A673 (cell line): ENCODE measurements at places on chromosomes 7 and 10.

DNA sequence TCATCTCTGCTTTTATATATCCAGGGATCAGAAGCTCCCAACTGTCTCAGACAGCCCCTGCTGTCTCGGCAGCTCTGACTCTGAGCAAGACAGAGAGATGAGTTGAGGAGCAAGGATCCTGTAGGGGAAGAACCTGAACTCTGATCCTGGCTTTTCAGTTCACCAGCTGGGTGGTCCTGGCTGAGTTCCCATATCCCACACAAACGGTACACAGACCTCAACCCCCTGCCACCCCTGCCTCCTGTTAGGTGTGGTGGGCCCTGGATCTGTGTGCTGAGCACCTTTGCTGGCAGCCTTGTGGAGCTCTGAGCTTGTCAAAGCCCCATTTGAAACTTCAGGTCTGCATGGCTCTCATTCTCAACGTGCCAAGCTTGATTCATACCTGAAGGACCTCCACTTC, 54.3 kb upstream of the GPR26 start:
- no peak for DNase-seq

- DNase-seq, result no peak
These were observed 1.6 kb downstream of the KIAA1217 start for GRCh38 chr10:24210501-24210900.

- DNase-seq, result no peak
These were observed 6.9 kb upstream of the CALHM1 start for GRCh38 chr10:103465411-103466179.

DNA sequence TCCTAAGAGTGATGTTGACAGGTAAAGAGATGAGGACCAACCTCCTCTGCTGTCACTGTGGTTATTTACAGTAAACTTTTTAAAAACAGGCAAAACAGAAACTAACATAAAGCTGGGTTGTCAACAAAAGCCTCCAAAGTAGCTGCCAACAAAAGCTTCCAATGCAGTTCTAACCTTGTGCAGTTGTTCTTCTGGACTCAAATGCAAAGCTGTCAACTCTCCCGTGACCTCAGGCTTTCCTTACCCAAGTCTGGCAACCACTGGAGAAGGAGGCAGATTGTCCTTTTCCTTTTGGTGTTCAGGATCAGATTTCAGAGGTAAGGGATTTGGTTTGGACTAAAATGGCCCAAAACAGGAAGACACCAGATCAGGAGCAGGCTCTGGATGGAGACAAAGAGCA, 63.1 kb downstream of the DLG5 start:
- no peak for DNase-seq

- DNase-seq, result no peak
These were observed 678.8 kb upstream of the NRP1 start for GRCh38 chr10:34013235-34013634.

GRCh38 chr7:95435422-95435780, 573 bp upstream of the PON2 start:
- DNase-seq, result no peak

DNA sequence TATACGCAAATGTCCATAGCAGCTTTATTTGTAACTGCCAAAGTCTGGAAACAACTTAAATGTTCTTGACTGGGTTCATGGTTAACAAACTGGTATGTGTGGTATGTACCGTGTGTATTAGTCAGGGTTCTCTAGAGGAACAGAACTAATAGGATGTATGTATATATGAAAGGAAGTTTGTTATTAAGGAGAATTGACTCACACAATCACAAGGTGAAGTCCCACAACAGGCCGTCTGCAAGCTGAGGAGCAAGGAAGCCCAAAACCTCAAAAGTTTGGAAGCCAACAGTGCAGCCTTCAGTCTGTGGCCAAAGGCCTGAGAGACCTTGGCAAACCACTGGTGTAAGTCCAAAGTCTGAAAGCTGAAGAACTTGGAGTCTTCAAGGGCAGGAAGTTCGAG, 66.8 kb downstream of the TMEM168 start:
- no peak for DNase-seq

DNA sequence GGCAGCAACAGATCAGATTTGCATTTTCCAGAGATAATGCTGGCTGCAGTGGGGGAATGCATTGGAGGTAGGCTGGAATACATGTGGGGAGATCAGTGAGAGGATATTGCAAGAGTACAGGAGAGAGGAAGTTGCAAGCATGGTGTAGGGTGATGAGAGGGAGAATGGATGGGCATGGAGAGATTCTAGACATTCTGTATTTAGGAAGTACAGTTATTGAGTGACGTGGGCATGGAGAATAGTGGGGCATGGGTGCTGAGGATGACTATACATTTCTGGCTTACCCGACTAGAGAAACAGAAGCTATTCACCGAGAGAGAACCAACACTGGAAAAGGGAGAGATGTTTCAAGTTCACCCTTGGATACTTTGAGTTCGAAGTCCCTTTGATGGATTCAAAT, 116.9 kb upstream of the SVIL start:
- DNase-seq, result no peak

DNA sequence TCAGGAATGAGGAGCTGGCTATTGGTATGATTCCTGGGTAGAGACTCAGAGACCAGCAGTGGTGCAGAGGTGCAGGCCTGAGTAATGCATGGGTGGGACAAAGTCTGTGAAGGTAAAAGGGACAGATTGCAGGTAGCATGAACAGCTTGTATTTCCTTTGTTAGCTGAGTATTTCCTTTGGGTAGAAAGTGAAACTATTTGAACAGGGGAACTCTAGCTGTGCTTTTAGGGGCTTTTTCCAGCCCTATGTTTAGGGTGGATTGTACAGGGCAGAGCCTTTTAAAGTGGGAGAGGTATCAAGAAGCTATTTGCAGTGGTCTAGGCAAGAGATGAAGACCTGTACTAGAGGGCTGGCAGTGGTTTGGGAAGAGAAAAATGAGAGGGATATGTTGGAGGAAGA, 739.9 kb downstream of the REEP3 start:
- DNase-seq, result no peak

GRCh38 chr10:122532601-122533296, 27.8 kb upstream of the DMBT1 start:
- DNase-seq, result no peak

DNA sequence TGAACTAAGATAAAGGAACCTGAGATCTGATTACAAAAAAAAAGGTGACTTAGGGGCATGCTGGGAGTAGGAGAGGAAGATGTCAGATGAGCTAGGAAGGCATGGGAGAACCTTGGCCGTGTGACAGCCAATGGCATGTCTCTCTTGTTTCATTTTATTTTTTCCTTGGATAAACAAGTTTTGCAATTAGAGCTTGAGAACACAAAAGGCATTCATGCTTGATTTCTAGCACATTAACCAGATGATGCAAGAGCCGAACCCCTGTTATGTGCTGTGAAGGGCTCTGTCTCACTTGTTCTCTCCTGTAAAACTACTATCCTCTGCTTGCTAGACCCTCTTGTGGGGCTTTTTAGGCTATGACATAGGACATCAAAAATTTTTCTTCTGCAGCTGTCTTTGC, 134.3 kb upstream of the ASAH2 start:
- peak; percentile 26 for DNase-seq

DNA sequence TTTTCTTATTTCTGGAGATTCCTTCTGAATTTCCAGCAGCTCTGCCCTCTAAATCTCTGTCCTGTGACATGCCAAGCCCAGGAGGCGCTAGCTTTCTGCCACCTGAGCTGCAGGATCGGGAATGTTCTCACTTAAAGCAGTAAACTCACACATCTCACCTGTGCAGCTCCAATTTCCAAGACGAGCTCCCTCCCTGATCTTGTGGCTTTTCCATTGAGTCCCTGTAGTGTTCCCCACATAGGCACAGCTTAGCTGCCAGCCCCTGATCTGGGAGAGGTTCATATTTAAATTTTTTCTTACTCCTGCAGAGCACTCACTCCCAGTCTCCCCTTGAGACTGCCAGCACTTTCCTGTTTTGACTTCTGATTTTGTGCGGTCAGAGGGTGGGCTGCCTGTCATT, 479.3 kb downstream of the GLRX3 start:
- no peak for DNase-seq
